ENCODE measurements at places on chromosomes 11 and 22.
A peak's percentile ranks its signal among the peaks of the same experiment; 100 is the strongest.

DNA sequence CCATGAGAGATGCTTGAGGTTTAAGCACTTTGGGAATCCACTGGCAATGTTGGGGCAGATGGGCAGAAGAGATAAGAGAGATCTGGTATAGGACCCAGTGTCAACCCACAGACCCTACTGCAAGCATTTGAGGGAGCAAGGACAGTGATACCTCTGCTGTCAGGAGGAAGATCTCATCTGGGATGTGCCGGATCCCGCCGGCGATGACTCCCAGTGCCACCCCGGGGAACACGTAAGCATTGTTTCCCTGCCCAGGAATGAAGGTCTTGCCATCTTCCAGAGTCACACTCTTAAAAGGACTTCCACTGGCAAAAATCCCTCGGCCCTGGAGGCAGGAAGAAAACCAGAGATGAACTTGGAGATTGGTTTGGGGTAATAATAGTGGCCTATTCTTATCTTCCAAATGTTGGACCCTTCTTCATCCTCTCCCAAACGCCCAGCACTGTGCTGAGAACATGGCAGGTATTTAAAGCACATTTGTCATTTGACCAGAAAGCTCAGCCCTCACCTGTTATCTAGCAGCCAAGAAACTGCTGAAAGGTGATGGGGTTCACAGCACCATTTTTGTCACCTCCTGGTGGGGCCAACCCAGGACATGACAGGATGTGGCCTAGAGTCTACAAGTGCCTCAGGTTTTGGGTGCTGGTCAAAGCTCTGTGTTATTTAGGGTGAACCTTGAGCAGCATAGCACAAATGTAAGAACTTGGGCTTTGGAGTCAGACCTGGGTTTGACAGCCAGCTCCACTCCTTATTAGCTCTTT lies 71.7 kb downstream of the CCDC81 start:
- no peak for DNase-seq

- DNase-seq: no peak
Observed at GRCh38 chr11:129804012-129804411, 11.6 kb upstream of the TMEM45B start.

DNA sequence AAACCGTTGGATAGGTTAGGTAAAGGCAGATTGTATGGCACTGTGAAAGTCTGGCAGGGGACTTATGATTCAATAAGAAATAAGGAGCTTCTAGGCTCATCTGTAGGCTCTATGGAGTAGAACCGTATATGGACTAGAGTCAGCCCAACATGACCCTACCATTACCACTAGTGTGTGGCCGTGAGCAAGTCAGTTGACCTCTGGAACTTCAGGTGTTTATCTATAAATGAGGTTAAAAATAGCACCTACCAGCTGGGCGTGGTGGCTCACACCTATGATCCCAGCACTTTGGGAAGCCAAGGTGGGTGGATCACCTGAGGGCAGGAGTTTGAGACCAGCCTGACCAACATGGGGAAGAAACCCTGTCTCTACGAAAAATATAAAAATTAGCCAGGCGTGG lies 4.4 kb downstream of the HINFP start:
- no peak for DNase-seq

GRCh38 chr11:118953265-118953664 lies 2.8 kb upstream of the UPK2 start:
- no peak for DNase-seq

DNA sequence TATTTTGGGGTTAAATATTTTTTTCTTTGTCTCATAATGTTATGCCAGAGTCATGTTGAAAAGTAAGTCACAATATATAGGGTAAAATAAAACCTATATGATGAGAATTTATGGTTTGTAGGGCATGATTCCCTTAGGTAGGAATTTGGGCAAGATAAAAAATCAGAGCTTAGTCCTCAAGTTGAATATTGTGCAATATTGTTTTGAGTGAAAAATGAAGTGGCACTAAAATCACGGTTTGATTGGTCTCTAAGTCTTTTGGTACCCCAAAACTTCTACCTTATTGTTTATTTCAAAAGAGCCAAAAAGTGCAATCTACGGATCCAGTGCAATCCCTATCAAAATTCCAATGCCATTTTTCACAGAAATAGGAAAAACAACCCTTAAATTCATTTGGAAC lies 1.6 kb upstream of the MRPL16 start:
- no peak for DNase-seq

GRCh38 chr11:6443269-6444003 lies 2.6 kb upstream of the HPX start:
- DNase-seq: no peak

- DNase-seq: no peak
Observed at GRCh38 chr22:31142285-31142684, 2.0 kb upstream of the PLA2G3 start.

DNA sequence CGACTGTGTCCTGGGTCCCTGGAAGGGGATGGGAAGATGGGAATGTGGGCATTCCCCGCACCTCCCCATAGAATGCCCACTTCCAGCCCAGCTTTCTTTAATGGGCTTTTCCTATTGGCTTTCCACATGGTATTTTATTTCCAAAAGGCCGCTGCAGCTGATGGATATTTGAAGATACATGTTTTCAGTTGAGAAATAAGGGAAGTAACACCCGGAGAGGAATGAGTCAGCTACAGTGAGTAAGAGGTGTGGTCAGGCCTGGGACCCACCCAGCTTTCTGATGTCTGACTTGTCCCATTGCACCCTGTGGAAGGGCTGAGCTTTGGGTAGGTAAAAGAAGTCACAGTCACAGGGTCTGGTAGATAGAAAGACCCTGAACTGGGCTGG lies 476.9 kb downstream of the MIAT start:
- peak; percentile 20 for DNase-seq

DNA sequence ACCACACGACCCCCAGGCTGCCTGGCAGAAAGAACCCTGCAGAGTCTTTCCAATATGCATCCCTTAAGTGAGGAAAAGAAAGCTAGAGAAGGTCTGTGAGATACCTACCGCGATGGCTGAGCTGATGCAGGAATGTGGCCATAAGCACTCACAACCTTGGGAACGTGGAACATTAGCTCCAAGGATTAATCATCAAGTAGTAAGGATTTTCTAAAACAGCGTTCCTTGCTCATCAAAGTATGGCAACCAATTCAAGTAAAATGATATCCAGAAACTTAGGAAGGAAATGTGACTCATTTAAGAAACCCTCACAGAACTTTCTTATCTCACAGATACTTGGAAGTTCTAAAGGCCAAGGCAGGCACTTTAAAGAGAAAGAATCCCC lies 12.8 kb downstream of the PACSIN2 start:
- no peak for DNase-seq

DNA sequence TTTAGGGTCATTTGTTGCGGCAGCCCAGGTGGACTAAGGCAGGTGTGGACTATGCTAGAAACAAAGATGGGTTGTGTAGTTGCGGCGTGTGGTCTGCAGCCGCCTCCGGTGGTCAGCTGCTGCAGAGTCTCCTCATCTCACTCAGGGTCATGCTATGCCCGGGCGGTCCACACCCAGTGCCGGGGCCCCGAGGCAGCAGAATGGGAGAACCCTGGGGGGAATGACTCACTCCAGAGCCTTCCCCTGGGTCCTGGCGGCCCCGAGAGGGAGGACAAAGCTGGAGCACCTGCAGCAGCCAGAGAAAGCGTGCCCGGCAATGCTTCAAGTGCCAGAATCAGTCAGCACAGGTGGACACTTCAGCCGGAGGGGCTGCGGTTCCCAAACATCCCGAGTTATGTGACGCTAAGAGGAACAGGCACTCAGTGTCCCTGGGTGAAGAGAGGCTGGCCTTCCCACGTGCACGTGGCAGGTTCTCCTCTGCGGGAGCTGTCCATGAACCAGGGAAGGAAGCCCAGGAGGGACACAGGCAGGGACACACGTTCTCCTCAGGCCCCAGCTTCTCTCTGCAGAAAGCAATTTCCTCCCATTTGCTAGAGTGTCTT lies 289.6 kb upstream of the B3GAT1 start:
- no peak for DNase-seq

DNA sequence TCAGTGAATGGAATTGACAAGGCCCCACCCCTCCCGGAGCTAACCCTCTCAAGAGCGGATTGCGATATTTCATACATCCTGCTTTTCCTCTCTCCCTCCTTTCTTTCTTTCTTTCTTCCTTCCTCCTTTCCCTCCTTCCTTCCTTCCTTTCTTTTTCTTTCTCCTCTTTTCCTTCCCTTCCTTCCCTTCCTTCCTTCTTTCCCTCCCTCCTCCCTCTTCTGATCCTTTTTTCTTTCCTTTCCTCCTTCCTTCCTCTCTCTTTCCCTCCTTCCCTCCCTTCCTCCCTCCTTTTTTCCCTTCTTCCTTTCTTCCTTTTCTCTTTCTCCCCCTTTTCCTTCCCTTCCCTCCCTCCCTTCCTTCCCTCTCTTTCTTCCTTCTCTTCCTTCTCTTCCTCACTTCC lies 15.0 kb upstream of the MN1 start:
- DNase-seq: no peak

DNA sequence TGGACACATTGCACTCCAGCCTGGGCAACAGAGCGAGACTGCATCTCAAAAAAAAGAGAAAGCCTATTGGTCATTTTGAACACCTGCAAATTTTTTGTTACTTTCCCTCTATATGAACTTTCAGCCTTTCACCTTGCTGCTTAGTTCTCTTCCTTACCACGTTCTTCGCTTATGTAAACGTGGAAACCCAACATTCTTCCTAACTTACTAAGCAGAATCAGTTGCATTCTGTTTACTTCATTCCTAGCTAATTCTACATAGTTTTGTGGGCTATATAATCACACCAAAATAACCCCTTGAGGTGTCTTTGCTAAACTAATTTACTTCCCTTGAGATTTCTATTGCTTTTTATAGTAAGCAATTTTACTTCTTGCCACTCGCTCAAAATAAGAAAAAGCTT lies 23.2 kb downstream of the MS4A4A start:
- no peak for DNase-seq

GRCh38 chr11:70725739-70726138 lies 327.4 kb downstream of the CTTN start:
- DNase-seq: no peak

GRCh38 chr11:32316232-32316631 lies 119.1 kb downstream of the WT1 start:
- DNase-seq: no peak

- no peak for DNase-seq
Observed at GRCh38 chr11:110778343-110778742, 66.1 kb upstream of the ARHGAP20 start.

- DNase-seq: no peak
Observed at GRCh38 chr22:35315141-35315854, 15.6 kb downstream of the TOM1 start.

DNA sequence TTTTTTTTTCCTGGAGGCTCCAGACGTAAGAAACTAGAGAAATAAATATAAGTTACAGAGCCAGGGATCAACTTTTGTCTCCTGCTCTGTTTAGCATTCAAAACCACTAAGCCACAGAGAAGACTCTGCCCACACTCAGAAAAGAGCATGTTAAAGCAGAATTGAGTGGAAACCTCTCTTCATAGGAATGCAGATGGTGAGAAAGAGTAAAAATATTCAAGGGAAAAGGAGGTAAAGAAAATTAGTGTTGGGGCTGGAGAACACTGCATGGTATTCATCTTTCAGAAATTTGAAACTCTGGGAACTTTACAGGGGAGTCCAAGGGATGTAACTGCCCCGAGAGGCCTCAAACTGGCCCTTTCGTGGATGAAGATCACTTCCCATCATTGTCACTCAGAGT lies 65.1 kb downstream of the CLMP start:
- DNase-seq: no peak

- DNase-seq: no peak
Observed at GRCh38 chr11:8545698-8546366, 48.2 kb downstream of the STK33 start.

DNA sequence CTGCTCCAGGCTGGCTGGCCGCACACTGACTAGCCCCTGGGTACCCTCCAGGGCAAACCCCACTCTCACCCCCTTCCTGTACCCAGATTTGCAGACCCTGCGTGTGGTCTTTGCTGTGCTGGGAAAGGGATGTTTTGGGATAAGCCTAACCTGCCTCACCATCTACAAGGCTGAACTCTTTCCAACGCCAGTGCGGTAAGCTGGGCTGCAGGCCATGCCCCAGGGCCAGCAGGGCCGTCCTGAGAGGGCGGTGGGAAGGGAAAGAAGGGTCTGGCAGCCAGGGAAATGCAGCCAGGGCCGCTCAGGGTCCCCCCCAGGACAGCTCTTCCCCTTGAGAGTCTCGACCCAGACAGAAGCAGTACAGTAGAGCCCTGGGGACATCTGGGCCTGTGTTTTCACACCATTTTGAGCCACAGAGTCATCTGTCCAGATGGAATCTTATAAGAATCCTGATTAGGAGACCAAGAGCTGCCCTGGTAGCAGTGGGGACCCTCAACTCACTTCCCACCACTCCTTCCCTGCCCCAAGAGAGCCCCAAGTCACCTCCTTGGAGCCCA lies 22.4 kb upstream of the SLC22A12 start:
- DNase-seq: no peak

- DNase-seq: no peak
Observed at GRCh38 chr11:108197351-108197750, 25.1 kb downstream of the NPAT start.

DNA sequence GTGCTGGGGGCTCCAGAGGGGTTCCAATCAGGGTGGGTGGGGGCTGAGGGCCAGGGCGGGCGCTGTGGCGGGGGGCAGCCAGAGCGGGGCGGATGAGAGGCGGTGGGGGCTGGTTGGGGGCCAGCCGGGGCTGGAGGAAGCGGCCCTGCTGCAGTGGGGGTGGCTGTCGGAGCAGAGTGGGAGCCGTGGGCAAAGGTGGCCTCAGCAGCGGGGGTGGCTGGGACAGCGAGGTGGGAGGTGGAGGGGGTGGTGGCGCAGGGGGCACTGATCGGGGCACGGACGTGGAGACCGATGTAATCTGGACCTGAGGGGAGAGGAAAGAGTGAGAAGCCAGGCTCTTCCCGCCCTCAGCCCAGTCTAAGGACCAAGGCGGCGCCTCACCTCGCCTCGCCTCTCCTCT lies 5.1 kb downstream of the RCOR2 start:
- DNase-seq: no peak

DNA sequence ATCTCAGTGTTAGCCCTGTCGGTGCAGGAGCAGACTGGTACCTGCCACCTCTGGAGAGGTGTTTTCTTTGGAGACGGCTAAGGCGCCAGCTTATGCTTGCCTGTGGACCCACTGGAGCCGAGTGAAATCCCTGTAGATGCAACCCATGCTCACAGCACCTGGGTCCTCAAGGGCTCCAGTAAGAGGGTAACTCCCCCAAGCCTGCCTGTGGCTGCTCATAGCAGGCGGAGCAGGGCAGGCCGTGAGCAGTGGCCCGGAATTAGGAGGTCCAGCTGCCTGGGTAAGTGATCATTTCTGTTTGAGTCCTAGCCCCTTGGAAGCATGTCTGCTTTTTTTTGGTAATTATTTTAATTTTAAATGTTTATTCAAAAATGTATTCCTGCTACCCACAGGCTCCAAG lies 43.8 kb downstream of the NAT10 start:
- no peak for DNase-seq

- no peak for DNase-seq
Observed at GRCh38 chr22:39230261-39231196, 14.3 kb downstream of the PDGFB start.

- DNase-seq: peak; percentile 15
Observed at GRCh38 chr11:129375751-129376657, at the start of gene BARX2. BARX2 (plus strand) TSS chr11:129375848; CDS start chr11:129376036, 188 bp downstream.

DNA sequence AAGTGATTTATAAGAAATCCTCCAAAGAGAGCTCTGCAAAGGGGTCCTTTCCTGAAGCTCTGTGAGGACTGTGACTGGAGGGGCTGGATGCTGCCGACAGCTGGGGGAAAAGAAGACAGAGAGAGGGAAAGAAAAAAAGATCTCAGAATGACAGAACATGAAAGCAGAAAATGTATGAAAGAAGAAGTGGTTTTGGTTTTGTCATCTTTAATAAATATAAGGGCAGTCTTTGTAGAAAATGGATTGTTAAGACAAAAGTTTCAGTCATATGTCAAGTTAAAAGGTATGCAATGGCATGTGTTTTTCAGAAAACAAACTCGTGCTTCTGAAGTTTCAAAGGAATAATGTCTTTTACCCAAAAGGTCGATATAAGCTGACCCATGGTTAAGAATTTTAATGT lies 105.5 kb downstream of the CCDC83 start:
- DNase-seq: no peak
